ENCODE measurements at places on chromosomes 1 and 21. TPM values are rescaled to one million over a fixed set of nuclear protein-coding genes. Genes with fewer than 3 reads are reported as not detected.

DNA sequence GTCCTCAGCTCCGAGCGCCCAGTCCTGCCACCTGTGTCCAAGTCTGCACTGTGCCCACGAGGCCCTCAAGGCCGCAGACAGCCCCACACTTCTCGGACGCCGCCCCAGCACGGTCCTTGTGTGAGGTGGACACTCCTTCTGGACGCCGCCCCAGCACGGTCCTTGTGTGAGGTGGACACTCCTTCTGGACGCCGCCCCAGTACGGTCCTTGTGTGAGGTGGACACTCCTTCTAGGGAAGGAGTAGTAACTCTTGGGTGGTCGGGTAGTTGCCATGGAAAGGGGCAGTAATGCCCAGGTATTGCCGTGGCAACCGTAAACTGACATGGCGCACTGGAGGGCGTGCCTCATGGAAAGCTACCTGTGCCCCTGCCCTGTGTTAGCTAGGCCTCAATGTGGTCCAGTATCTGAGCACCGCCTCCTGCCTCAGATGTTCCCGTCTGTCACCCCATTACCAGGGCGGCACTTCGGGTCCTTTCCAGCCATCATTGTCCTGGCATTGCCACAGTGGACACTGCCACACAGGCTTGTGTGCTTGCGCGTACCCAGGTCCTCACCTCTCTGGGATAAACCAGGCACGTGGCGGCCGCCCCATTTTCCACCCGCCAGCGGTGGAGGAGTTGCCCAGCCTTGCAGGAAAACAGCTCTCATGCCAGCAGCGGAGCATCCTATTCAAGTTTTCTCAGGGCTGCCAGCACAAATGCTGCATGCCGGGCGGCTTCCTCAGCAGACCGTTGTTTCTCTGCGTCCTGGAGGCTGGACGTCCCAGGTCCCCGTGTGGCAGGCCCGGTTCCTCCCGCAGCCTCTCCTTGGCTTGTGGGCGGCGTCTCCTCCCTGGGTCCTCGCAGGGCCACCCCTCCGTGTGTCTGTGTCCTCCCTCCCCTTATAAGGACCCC, 40.8 kb upstream of the POFUT2 start:
- peaks cover 14% of the 10 kb centered on the region for H3K4me1 ChIP-seq
- H3K27ac ChIP-seq: peak overlapping the region; percentile 76
- no peak overlapping the region for H3K4me3 ChIP-seq
- H3K27me3 ChIP-seq: no peaks in the 10 kb centered on the region

GRCh38 chr21:18118566-18118965, 126.1 kb upstream of the CHODL start:
- no peak for DNase-seq
- no peaks in the 10 kb centered on the region for H3K36me3 ChIP-seq
- H3K4me1 ChIP-seq: no peaks in the 10 kb centered on the region
- no peak overlapping the region for H3K27ac ChIP-seq
- H3K27me3 ChIP-seq: no peaks in the 10 kb centered on the region

GRCh38 chr1:54798769-54799641, 2.1 kb downstream of the TTC22 start:
- no peaks in the 10 kb centered on the region for H3K36me3 ChIP-seq
- no peak for DNase-seq
- no peak overlapping the region for H3K4me3 ChIP-seq
- H3K4me1 ChIP-seq: no peaks in the 10 kb centered on the region
- no peak overlapping the region for H3K27ac ChIP-seq

DNA sequence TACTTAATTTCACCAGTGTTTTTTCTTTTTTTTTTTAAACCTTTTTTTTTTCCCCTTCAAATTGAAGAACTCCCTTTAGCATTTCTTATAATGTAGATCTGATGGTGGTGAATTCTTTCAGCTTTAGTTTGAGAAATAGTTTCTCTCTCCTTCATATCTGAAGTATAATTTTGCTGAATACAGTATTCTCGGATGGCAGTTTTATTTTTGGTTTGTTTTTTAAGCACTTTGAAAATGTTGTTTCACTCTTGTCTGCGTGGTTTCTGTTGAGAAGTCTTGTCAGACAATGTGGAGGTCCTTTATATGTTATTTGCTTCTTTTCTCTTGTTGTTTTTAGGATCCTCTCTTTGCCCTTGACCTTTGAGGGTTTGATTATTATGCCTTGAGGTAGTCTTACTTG, 135.1 kb downstream of the RPS6KC1 start:
- H3K36me3 ChIP-seq: no peaks in the 10 kb centered on the region
- no peak overlapping the region for H3K27ac ChIP-seq
- H3K4me1 ChIP-seq: no peaks in the 10 kb centered on the region
- H3K4me3 ChIP-seq: no peak overlapping the region
- DNase-seq: no peak

GNG4 gene
- 0.51 TPM for total RNA-seq

EPB41 gene
- total RNA-seq: 35.0 TPM

DNA sequence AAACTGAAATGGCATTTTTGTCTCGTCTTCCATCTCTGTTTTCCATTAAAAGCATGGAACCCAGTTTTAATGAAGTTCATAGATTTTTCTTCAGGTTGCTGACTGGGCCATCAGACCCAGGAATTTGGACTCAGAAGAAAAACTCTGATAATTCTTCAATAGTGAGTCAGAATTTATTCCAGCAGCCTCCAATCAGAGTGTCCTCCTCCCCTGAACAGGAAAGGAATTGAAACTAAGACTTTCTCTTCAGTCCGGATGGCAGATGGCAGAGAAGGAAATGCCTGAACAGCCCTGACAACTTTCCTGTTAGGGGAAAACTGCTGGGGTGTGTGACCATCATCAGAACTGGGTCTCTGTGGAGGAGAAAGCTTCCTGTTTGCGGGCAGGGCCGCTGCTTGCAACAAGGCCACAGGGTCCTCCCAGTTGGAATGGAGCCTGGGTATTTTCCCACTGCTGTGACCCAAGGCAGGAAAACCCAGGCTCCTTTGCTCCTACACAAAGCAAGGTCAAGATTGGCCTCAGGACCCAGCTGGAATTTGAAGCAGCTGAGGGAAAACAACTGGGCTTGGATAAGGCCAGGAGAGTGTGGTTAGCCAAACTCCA, 20.7 kb downstream of the CD34 start:
- H3K27me3 ChIP-seq: no peaks in the 10 kb centered on the region
- no peaks in the 10 kb centered on the region for H3K4me1 ChIP-seq
- H3K4me3 ChIP-seq: no peak overlapping the region
- peak overlapping the region; percentile 85 for H3K27ac ChIP-seq
- peak; percentile 83 for DNase-seq
- no peaks in the 10 kb centered on the region for H3K36me3 ChIP-seq

DNA sequence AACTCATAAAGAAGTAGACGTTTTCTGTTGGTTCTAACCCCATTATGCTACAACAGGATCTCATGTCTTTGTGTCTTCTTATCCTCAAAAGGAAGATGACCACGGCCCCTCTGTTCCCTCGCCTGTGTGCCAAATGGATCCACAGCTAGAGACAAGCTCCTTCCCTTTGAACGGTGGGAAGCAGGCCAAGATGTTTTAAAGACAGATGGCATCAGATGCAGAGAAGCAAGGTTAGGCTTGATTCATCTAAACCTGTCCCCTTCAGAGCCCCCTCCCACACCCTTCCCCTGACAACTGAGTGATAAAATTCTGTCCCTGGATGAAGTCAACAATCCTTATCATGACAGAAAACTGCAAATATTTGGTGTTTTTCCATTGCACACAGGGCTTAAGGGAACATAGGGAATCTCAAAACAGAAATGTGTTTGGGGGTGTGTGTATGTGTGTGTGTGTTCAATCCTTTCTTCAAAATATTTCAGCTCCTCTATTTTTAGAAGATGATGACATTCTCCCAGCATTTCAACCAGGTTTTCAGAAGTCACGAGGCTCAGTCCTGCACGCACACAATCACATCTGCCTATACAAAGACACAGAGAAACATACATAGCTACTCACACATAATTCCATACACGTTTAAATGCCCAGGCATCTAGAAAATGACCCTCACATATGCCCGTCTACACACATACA, 27.8 kb upstream of the FMOD start:
- H3K27ac ChIP-seq: peak overlapping the region; percentile 86
- H3K4me1 ChIP-seq: peaks cover 17% of the 10 kb centered on the region
- H3K36me3 ChIP-seq: no peaks in the 10 kb centered on the region
- H3K4me3 ChIP-seq: no peak overlapping the region

OPTC gene
- total RNA-seq: not detected

DNA sequence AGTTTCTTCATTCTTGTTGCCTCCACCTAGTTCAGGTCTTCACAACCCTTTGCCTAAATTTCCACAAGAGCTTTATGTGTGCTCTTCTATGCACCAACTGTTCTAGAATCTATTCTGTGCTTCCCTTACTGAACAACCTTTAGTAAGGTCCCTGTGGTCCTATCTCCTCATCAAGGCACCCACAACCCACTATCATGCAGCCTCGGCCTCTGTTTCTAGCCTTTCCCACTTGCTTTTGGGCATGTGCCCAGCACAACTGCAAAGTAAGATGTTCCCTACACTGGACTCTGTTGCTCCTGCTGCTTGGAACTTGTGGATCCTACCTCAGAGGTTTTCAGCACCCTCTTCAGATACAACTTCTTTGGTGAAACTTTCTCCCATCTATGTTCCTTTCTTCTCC, 2.4 kb upstream of the IER5 start:
- no peak overlapping the region for H3K4me3 ChIP-seq
- no peaks in the 10 kb centered on the region for H3K4me1 ChIP-seq
- H3K27ac ChIP-seq: no peak overlapping the region
- H3K36me3 ChIP-seq: no peaks in the 10 kb centered on the region

WNT9A gene
- total RNA-seq: not detected

DNA sequence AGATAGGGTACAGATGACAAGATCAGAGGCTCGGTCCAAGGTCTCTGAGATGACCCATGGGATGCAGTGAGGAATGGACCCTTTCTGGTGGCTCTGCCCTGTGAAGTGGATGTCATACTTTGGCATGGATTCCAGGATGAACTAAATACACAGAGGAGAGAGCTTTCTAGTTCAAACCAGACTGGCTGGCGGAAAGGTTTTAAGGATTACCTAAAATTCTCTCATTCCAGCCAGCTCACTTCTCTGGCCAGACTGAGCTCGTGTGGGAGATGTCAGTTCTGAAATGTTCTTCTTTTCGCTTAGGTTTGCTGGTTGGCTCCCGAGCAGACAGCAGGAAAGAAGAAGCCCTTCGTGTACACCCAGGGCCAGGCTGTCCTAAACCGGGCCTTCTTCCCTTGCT, 6.2 kb downstream of the RNPEP start:
- H3K27me3 ChIP-seq: no peaks in the 10 kb centered on the region
- H3K4me3 ChIP-seq: no peak overlapping the region
- no peaks in the 10 kb centered on the region for H3K36me3 ChIP-seq
- no peaks in the 10 kb centered on the region for H3K4me1 ChIP-seq
- DNase-seq: peak; percentile 9
- no peak overlapping the region for H3K27ac ChIP-seq

DNA sequence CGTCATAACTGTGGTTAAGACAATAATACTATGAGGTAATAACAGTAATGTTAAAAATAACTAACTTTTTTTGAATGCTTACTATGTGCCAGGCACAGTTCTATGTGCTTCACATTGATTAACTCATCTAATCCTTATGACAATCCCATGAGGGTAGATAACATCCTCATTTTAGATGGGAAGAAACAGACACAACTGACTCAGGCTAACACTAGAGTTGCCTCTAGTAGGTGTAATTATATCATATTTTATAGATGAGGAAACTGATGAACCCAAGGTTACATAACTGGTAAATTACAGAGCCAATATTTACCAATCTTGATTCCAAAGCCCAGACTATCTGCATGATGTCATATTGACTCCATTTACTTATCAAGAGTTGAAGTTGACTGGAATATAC, 23.5 kb downstream of the SERPINC1 start:
- H3K27me3 ChIP-seq: no peaks in the 10 kb centered on the region
- H3K36me3 ChIP-seq: no peaks in the 10 kb centered on the region
- H3K4me1 ChIP-seq: no peaks in the 10 kb centered on the region
- H3K27ac ChIP-seq: no peak overlapping the region

- H3K36me3 ChIP-seq: no peaks in the 10 kb centered on the region
- H3K27me3 ChIP-seq: no peaks in the 10 kb centered on the region
- no peak for DNase-seq
- no peak overlapping the region for H3K27ac ChIP-seq
- H3K4me1 ChIP-seq: no peaks in the 10 kb centered on the region
Measured at GRCh38 chr21:16572032-16572431, 842.2 kb downstream of the USP25 start.

GRCh38 chr1:201291916-201292315, 8.6 kb downstream of the PKP1 start:
- H3K27me3 ChIP-seq: no peaks in the 10 kb centered on the region
- H3K4me3 ChIP-seq: no peak overlapping the region
- no peaks in the 10 kb centered on the region for H3K4me1 ChIP-seq
- DNase-seq: no peak
- H3K27ac ChIP-seq: no peak overlapping the region
- H3K36me3 ChIP-seq: no peaks in the 10 kb centered on the region

SFT2D2 gene
- 111 TPM for total RNA-seq

ADAM15 gene
- total RNA-seq: 108 TPM

LCE1B gene
- not detected for total RNA-seq

GRCh38 chr1:228446852-228447251, 30.2 kb upstream of the TRIM17 start:
- H3K4me1 ChIP-seq: no peaks in the 10 kb centered on the region
- peaks cover 21% of the 10 kb centered on the region for H3K27me3 ChIP-seq
- H3K36me3 ChIP-seq: no peaks in the 10 kb centered on the region
- H3K4me3 ChIP-seq: no peak overlapping the region
- H3K27ac ChIP-seq: no peak overlapping the region

TRIM45 gene
- total RNA-seq: 16.7 TPM

DNA sequence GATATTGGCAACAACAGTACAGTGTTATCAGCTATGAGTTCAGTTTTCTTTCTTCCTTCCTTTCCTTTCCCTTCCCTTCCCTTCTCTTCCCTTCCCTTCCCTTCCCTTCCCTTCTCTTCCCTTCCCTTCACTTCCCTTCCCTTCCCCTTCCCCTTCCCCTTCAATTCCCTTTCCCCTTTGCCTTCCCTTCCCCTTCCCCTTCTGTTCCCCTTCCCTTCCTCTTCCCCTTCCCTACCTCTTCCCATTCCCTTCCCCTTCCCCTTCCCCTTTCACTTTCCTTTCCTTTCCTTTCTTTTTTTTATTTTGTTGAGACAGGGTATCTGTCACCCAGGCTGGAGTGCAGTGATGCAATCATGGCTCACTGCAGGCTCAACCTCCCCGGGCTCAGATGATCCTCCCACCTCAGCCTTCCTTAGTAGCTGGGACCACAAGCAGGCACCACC, 72.3 kb upstream of the CAPZB start:
- no peak for DNase-seq
- no peak overlapping the region for H3K27ac ChIP-seq
- peaks cover 3% of the 10 kb centered on the region for H3K4me1 ChIP-seq

GRCh38 chr1:201849372-201850052, 20.6 kb downstream of the IPO9 start:
- H3K27me3 ChIP-seq: no peaks in the 10 kb centered on the region
- H3K27ac ChIP-seq: peak overlapping the region; percentile 16
- H3K36me3 ChIP-seq: no peaks in the 10 kb centered on the region
- no peak for DNase-seq
- H3K4me3 ChIP-seq: no peak overlapping the region

DNA sequence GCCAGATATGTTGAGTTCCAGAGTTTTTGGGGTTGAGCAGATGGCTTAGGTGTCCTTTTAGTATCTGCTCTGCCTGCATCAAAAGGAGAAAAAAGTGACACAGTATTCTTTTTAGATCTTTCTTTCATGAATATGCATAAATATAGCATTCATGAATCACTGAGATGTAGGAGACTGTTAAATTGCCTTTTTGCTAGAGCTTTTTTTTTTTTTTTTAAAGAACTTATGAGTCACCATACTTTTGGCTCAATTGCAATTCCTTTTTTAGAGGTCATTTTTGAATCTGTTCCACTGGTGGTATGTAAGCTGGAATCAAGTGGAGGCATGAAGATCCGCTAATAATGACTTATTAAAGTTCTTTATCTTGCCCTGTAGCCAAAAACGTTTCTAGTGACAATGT, 480.9 kb upstream of the ZRANB2 start:
- no peaks in the 10 kb centered on the region for H3K36me3 ChIP-seq
- H3K27me3 ChIP-seq: no peaks in the 10 kb centered on the region
- H3K4me3 ChIP-seq: no peak overlapping the region
- no peak overlapping the region for H3K27ac ChIP-seq
- DNase-seq: no peak

All from uterus (tissue), 4 donors.